ENCODE measurements at places on chromosomes 1 and 21. TPM values are rescaled to one million over a fixed set of nuclear protein-coding genes. Genes with fewer than 3 reads are reported as not detected.

HPDL gene
- 3.0 TPM for polyA plus RNA-seq

IGFN1 gene
- 0.91 TPM for polyA plus RNA-seq

FCMR gene
- 1.8 TPM for polyA plus RNA-seq

TGFBR3 gene
- polyA plus RNA-seq, result 112 TPM
